ENCODE measurements at places on chromosomes 6 and 20. TPM values are rescaled to one million over a fixed set of nuclear protein-coding genes. Genes with fewer than 3 reads are reported as not detected.

The HUS1B gene
- 1.1 TPM for total RNA-seq

The GABRR1 gene
- not detected for total RNA-seq

The TRIM31 gene
- not detected for total RNA-seq

The TBXT gene
- total RNA-seq = not detected

The CST5 gene
- total RNA-seq = not detected

The FAM83C gene
- not detected for total RNA-seq

The BNIP5 gene
- total RNA-seq = under 0.01 TPM

The APCDD1L gene
- under 0.01 TPM for total RNA-seq

The CASS4 gene
- under 0.01 TPM for total RNA-seq

The MDFI gene
- not detected for total RNA-seq

The ADAM33 gene
- total RNA-seq = under 0.01 TPM

The BLCAP gene
- 29.0 TPM for total RNA-seq

The RAD21L1 gene
- not detected for total RNA-seq

All from melanocyte of skin (primary cell).